Activated CD4-positive, alpha-beta T cell treated with anti-CD3 and anti-CD28 coated beads, Interleukin-2, Interleukin-4, amounts not matched to agents 100 ng/mL and 50 ng/mL, durations not matched to agents 16 hours and 8 hours (primary cell): ENCODE measurements at places on chromosomes 5 and 9.

GRCh38 chr5:173750538-173751265 is 134.3 kb upstream of the BOD1 start:
- no peak for DNase-seq

DNA sequence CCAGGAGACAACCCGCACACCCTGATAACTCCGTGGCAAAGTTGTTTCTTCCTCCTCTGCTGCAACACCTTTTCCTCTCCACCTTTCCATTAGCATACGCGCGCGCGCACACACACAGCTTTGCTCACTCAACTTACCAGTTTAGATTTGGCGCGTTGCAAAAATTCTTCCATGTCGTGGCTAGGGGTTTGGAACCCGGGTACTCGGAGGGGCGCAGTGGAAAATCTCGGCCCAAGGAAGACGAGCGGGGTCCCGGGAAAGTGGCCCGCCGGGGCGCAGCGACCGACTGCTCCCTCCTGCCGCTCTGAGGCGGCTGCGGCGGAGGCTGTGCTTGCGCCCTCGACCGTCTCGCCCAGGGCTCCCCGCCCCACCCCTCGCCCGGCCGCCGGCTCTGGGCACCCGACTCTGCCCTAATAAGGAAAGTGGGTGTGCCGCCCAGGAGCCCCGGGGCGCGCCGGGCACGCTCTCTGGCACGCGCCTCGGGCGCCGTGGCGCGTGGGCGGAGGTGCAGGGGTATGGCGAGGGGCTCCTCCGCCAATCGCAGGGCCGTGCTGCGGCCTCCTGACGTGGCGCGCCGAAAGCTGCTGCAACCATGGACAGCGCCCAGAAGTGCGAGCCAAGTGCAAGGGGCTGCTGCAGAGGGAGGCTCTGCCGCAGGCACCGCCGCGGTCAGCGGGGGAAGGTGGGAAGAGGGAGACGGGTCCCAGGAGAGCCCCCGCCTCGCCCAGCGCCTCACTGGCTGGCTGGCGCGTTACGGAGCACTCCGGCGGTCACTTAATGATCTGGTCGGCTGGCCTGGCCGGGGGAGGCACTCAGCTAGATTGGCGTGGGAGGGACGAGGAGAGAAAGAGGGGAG is at the start of gene PRUNE2:
Gene PRUNE2 (minus strand): TSS at position 324 of the 856 bp plus-strand sequence. CDS start 151 bp downstream, at position 173.
- DNase-seq, result peak; percentile 24

GRCh38 chr9:89724659-89725058 is 119.8 kb downstream of the GADD45G start:
- no peak for DNase-seq

GRCh38 chr9:84278130-84278529 is 62.4 kb downstream of the SLC28A3 start:
- no peak for DNase-seq
